ENCODE measurements at places on chromosomes 16 and 17. TPM values are rescaled to one million over a fixed set of nuclear protein-coding genes. Genes with fewer than 3 reads are reported as not detected.

TEDC2 gene
- 26.3 TPM for total RNA-seq

DNA sequence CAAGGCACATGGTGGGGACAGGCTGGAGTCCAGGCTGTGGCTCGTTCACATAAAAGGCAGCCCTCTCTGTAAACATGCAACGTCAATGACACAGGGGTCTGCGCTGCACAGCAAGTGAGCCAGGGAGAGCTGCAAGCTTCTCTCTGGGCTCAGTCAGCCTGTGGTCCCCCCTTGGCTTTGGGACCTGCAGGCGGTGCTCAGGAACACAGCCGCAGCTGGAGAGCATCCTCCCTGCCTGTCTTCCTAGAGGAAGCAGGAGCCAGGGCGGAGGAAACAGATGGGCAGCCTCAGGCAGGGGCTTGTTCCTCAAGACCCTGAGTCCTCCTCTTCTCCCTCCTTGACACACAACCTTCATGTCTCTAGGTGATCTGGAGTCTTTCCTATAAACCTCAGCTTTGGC lies 228.0 kb downstream of the C16orf78 start:
- H3K4me1 ChIP-seq: no peaks in the 10 kb centered on the region
- no peak for DNase-seq
- no peaks in the 10 kb centered on the region for H3K36me3 ChIP-seq
- peaks cover 96% of the 10 kb centered on the region for H3K27me3 ChIP-seq
- no peak overlapping the region for H3K27ac ChIP-seq
- H3K4me3 ChIP-seq: no peak overlapping the region

FOXC2 gene
- total RNA-seq: not detected

PRSS33 gene
- 0.23 TPM for total RNA-seq

DNA sequence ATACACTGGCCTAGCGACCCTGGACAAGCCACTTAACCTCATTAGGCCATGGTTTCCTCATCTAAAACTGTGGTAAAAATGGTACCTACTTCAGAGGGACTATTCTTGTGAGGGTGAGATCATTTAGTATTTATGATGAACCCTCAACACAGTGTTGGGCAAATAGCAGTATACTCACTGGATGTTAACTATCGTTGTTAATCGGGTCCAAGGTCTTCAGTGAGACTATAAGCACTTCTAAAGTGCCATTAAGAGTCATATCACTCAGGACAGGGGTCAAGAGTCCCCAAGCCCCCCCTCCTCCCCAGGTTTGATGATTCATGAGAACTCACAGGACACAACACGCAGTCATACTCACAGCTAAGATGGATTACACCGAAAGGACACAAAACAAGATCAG lies 11.0 kb downstream of the TK2 start:
- H3K4me1 ChIP-seq: no peaks in the 10 kb centered on the region
- H3K4me3 ChIP-seq: no peak overlapping the region
- no peak overlapping the region for H3K27ac ChIP-seq
- no peak for DNase-seq
- no peaks in the 10 kb centered on the region for H3K36me3 ChIP-seq

DNA sequence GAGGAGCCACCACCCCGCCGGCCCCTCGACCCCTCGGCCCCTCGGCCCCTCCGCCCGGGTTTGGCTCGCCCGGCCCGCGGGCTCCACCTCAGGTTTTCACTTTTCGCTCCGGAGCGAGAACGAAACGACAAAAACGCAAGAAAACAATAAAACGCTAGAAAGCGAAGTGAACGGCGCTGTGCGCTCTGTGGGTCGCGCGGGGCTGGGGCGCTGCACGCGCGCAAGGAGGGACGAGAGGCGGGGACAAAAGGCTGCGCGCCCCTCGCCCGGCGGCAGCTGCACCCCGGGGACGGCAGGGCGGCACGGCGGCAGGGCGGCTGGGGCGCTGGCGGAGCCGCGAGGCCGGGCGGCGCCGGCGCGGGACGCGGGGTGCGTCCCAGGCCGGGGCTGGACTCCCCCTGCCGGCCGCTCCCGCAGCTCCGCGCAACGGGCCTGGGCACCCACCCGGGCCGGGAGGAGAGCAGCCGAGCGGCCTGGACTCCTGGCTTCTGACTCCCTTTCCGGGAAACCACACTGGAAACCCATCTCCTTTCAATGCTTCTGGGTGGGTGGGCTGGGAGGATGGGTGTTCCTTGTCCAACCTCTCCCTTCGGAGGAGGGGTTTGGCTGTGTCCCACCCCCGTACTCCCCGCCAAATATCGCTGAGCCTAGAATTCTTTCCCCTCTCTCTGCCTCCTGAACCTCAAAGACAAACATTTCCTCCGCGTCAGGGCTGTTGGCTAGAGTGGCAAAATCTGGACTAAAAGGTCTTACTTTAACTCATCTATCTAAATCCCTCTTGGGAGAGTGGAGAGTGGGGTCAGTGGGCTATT lies 9.9 kb downstream of the TBX2 start:
- H3K4me1 ChIP-seq: 0 out of 2 replicates have a peak, but pooled peaks cover 6% of the 10 kb centered on the region
- no peak overlapping the region for H3K27ac ChIP-seq
- H3K27me3 ChIP-seq: no peaks in the 10 kb centered on the region
- DNase-seq: no peak

GRCh38 chr17:7440113-7440833 lies 961 bp downstream of the FGF11 start:
- no peaks in the 10 kb centered on the region for H3K27me3 ChIP-seq
- H3K36me3 ChIP-seq: no peaks in the 10 kb centered on the region
- peaks cover 19% of the 10 kb centered on the region for H3K4me1 ChIP-seq
- peak overlapping the region; percentile 71 for H3K4me3 ChIP-seq
- DNase-seq: peak; percentile 51

DNA sequence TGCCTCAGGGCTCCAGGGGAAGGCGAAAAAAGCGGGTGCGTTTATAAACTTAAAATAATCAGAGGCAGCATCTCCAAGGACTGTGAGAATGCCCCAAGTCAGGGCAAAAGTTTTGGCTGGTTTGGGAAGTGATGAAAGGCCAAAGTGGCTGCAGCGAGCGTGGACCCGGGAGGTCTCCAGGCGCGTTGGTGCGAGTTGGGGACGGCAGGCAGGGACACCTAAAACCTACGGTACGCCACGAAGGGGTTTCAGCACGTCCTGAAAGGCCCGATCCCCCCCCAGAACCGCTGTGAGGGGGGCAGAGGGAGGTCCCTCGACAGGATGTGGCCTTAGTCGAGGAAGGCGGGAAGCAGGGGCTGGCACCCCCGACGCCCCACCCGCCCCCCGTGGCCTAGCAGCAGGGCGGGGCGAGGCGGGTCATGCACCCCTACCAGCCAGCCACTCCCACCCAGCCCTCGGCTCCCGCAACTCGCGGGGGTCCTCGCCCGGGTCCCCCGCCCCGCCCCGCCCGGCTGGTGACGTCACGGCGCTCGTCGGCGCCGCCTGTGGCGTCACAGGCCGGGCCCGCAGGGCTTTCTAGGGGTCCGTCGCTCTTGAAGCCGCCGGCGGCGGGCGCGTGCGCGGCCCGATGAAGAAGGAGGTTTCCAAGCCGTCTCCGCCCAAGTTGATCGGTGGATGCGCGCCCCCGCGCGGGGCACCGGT lies at the start of gene MYCBPAP:
Gene MYCBPAP, plus strand, starts transcription at position 569 of the 702 bp plus-strand sequence. CDS start 236 bp downstream, outside the sequence.
- H3K4me3 ChIP-seq: peak within 1 kb of the TSS; percentile 44
- no peak within 1 kb of the TSS for H3K27ac ChIP-seq
- DNase-seq: peak; percentile 76

DNA sequence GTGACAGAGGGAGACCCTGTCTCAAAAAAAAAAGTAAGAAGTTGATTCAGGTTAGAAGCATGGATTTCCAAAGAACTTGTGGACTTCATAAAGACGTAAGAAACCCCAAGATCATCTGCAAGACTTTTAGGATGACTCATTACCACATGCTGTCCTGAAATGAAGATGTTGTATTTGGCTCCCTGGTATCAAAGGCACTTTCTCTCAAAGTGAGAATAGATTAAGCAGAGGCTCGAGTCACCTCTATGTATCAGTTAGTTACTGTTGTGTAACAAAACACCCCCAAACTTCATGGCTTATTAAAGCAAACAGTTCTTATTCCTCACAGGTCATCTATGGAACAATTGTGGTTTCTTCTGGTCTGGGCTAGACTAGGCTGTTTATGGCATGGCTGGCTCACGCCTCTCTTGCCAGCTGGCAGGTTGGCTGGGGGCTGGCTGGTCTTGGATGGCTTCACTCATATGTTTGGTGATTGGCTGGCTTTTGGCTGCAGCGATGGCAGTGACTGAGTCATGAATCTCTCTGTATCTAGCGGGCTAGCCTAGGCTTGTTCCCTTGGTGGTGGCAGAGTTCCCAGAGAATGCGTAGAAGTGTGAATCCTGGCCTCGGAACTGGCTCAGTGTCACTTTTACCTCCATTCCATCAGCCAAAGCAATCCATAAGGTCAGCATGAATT lies 60.4 kb upstream of the MSI2 start:
- peaks cover 71% of the 10 kb centered on the region for H3K27me3 ChIP-seq
- DNase-seq: no peak
- no peaks in the 10 kb centered on the region for H3K4me1 ChIP-seq
- H3K4me3 ChIP-seq: no peak overlapping the region

DNAH9 gene
- not detected for total RNA-seq

- no peaks in the 10 kb centered on the region for H3K36me3 ChIP-seq
- no peaks in the 10 kb centered on the region for H3K4me1 ChIP-seq
- H3K4me3 ChIP-seq: no peak overlapping the region
- H3K27me3 ChIP-seq: peaks cover 10% of the 10 kb centered on the region
These were observed 62.5 kb downstream of the XYLT1 start for GRCh38 chr16:17408296-17408695.

TBX2 gene
- 0.44 TPM for total RNA-seq
